ENCODE measurements at places on chromosomes 3 and 15.

GRCh38 chr15:63456258-63456657, 48.1 kb upstream of the USP3 start:
- DNase-seq: no peak

DNA sequence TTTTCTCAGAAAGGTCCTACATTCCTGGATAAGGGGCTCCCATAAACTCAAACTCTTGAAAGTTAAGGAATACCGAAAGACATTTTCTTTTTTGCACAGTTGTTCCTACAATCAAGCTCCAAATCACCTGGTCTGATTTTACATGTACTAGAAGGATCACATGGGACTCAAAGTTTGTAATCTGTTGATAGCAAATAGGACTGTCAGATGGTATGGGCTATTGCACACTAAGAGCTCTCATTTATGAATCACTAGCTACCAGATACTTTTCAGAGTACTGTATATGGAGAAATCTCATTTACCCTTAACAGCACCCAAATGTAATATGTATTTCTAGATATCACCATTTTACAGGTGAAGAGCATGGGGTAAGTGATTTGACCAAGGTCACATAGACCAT, 49.5 kb upstream of the CMSS1 start:
- no peak for DNase-seq

DNA sequence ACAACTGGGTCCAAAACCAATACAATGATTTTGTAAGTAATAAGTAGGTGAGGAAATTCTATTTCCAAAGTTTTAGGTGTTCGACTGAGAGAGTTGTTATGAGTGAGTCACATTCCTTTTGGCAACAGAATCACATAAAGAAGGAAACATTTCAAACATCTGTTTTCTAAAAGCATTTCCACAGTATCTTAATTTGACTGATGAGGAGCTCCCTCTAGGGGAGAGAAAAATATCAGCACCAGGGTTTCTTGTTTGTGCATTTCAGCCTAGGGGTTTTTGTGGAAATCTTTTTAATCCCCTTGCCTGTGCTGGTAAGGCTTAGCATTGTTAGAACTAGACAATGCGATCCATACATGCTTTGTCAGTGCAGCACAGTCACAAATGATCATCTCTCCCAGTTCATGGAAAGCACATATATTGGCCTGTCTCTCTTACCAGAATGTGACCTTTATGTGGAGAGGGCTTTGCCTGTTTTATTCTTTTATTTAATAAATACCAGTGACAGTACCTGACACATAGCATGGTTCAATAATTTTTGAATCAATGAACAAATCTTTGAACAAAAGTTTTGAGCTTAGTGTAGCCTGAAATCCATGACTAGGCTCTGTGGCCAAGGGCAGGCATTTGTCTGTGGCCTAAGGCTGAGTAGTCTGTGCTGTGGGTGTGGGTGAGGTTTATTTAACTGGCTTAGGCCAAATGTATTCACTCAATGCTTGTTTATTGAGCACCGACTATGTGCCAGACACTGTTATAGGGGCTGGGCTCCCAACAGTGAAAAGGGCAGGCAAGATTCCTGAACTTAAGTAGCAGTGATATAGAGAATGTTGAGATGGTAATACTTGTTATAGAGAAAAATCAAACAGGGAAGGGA, 21.1 kb upstream of the IQCF6 start:
- DNase-seq: no peak

DNA sequence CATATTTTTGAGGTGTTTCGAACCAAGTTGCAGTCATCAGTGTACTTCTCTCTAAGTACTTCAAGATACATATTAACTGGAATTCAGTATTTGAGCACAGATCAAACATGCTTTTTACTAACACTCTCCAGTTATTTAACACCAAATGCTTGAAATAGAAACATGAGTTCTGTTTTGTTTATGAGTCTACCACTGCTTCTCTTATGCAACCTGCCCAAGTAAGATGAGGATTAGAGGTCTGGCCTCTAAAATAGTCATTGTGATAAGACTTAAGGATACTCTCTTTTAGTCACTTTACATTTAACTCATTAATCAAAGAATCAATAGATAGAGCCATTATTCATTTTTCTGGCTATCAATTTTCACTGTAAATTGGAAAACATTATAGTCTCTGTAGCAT, 156.2 kb upstream of the THRB start:
- DNase-seq: no peak

GRCh38 chr3:178562143-178562946, 26.1 kb downstream of the KCNMB2 start:
- no peak for DNase-seq

GRCh38 chr3:107235928-107236315, 141.3 kb upstream of the CCDC54 start:
- DNase-seq: peak; percentile 75

DNA sequence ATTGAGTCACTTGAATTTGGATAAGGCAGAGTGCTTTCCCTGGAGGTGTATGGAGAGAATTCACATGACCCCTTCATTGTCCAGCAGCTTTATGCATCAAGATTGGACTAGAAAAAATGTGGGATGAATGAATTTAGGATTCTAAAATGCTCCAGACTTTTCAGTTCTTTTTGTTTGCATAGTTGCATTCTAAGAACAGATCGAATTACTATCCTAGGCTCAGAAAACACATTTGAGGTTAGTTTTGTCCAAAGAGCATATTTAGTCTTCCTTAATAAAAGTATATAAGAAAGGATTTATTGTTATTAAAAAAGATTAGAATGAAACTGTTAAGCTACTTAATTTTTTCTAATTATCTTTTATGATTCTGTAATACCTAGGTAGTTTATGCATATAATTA, 127.4 kb downstream of the UBE2E2 start:
- DNase-seq: no peak

DNA sequence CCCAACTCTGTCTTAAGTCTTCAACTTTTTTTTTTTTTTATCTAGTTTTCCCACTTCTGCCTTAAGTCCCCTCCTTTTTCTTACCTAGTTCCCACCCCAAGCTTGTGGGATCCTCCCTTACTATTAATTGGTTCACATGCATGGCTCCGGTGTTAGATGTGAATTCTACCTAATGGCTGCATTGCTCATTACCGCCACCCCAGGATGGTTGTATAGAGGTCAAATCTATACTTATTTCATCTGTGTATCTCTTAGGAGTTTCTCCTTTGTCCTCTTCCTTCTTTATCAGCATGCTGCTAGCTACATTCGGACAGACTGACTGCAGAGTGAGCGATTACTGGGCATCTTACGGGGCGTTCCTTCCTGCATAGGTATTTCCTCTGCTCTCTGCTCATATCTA, 605.7 kb upstream of the GRM7 start:
- DNase-seq: no peak

GRCh38 chr3:73484656-73485248, 140.0 kb downstream of the PDZRN3 start:
- DNase-seq: no peak

DNA sequence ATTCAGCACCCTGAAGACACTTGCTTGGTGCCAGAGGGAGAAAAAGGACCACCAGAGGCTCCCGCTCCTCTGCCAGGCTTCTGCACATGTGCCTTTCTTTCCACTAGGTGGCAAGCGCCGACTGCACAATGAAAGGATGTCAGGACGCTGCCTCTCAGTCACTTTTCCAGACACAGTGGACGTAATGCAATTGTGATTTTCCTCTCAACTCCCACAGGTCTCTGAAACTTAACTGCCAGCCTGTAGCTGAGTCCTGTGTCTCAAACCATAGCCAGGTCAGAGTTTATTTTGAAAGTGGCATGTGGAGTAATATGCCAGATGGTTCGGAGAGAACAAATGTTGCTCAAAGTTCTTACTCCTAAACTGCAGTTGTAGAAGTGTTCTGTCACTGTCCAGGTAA, 162.9 kb downstream of the ITPR1 start:
- peak; percentile 69 for DNase-seq

- DNase-seq: no peak
Observed at GRCh38 chr3:20741381-20741780, 555.4 kb upstream of the SGO1 start.

DNA sequence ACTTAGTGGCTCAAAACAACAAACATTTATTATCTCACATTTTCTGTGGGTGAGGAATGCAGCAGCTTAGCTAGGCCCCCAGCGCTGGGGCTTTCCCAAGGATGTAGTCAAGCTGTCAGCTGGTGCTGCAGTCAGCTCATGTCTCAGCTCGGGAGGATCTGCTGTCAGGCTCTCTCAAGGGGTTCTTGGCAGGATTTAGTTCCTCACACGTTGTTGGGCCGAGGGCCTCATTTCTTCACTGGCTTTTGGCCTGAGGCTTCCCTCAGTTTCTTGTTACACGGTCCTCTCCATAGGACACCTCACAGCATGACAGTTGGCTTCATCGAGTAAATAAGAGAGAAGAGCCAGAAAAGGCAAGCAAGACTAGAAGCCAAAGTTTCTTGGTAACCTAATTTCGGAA, 13.7 kb upstream of the U2SURP start:
- no peak for DNase-seq

DNA sequence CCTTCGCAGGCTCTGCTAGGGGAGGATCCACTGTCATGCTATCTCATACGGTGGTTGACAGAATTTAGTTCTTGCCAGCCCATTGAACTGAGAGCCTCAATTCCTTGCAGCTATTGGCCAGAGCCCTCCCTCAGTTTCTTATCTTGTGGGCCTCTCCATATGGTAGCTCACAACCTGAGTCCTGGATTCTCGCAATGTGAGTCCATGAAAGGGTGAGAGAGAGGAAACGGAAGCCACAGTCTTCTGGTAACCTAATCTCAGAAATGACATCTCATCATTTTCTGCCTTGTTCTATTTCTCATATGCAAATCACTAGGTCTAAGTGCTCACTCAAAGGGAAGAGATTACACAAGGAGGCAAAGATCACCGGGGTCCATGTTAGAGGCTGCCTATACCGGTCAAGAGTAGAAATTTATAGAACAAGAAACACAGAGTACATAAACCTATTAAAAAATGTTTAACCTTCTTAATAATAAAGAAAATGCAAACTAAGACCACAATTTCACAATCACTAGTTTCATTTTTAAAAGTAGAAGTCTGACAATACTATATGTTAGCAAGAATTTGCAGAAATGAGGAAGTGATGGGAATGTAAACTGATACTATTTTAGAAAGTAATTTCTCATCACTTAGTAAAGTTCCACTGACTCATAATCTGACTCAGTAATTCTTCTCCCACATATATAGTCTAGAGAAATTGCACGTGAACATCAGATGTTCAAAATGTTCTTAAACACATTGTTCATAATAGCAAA, 378.4 kb upstream of the AGTR1 start:
- DNase-seq: no peak

DNA sequence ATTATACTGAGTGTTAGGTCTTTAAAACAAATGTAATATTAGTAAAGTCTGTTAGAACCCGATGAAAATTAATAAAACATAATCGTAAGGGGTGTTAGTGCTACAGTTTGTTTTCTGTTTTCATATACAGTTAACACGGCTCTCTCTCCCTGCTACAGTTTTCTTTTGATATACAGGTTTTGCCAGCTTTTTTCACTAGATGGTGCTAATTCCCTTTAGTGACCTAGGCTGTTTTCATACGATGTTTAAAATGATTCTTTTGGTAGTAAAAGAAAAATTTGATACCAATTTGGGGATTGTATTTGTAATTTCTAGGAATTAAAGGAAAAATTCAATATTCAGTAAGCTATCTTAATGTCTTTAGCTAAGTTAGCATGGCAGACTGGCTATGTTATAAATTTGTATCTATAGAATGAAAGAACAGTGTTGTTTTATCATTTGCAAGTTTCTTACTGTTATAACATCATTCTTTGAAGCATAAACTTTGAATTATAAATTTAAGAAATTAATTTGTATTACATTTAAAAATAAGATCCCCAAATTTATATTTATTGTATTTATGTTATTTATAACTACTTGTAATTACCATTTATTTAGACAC, 11.5 kb downstream of the APH1B start:
- DNase-seq: peak; percentile 12

- no peak for DNase-seq
Observed at GRCh38 chr15:27342991-27343390, 372.0 kb downstream of the GABRG3 start.

DNA sequence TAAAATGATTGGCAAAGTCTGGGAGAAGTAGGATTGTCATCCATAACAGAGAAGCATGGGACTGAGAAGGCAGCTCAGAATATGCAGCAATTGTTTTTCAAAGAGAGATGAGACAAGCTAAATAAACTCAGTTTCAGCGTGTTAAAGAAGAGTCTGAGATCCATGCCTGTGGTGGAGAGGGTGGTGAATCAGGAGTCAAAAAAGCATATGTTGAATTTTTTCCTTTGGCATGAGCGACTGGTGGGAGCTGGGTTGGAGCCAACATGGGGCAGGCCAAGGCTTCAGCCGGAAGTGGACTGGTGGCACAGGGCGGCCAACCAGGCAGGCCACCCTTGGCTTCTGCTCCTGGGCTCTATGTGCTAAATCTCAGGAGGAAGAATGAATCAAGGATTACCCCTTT, 102.0 kb downstream of the SST start:
- no peak for DNase-seq

DNA sequence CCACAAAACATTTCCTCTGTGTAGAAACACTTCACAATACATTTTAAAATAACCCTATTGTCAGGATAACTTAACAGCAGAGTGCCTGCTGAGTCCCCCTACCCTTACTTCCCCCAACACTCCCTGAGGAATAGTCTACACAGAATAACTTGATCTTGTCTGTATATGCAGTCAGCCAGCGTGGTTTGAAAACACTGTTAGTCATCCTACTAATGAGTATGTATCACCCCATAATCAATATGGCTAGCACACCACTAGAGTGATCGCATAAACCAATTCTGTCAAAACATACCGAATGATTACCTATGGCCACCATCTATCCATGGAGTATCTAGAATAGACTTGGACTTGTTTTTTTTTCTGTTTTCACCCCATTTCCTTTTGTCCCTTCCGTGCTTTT, 152.7 kb upstream of the NECTIN3 start:
- no peak for DNase-seq

- no peak for DNase-seq
Observed at GRCh38 chr3:173266441-173266840, 125.4 kb upstream of the SPATA16 start.

- DNase-seq: no peak
Observed at GRCh38 chr3:120524171-120524923, 71.8 kb upstream of the NDUFB4 start.

- no peak for DNase-seq
Observed at GRCh38 chr3:99808163-99808794, 9.4 kb upstream of the CMSS1 start.

GRCh38 chr3:186512570-186513302, 31.4 kb downstream of the CRYGS start:
- no peak for DNase-seq

DNA sequence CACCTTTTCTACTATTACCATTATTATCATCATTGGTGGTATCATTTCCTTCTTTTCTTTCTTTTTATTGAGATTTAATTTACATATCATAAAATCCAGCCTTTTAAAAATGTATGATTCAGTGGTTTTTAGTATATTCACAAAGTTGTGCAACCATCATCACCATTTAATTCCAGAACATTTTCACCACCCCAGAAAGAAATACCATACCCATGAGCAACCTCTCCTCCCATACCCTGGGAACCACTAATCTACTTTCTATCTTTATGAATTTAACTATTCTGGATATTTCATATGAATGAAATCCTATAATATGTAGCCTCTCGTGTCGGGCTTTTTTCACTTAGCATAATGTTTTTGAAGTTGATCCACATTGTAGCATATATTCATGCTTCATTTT, 29.1 kb downstream of the AAGAB start:
- DNase-seq: no peak

- no peak for DNase-seq
Observed at GRCh38 chr3:41808152-41808551, 153.8 kb downstream of the ULK4 start.
